ENCODE measurements at places on chromosomes 1 and 21.

DNA sequence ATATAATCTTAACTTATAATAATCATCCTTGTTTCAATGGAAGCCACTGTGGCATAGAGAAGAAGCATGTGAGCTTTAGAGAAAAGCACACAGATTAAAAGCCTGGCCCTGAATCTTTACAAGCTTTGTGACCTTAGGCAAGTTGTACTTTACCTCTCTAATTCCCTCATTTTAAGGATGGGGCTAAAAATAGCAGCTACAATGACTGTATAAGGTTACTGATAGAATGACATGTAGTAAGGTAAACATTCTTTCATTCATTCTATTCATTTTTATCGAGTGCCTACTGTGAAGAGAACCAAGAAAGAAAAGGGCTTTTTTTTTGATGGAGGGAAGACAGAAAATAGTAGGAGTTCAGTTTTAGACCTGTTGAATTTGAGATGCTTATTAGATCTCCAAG is 25.6 kb downstream of the CDKN2C start:
- DNase-seq, result no peak

DNA sequence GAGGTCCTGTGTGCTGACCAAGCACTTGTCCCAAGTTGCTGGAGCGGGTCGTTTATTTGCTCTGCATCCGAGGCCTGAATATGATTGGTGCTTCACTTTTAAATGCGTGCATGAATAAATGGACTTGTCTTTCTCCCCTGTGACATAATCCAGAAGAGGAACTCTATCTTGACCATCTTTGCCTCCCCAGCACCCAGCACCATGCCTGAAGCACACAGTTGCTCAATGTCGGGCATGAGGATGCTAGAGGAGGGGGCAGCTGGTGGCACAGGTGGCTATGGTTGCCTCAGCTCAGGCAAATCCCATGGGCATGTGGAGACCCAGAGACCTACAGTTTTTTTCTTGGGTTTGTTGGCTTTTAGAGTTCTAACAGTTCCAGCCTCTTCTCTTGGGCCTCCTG is 142.6 kb downstream of the KAZN start:
- DNase-seq, result no peak

DNA sequence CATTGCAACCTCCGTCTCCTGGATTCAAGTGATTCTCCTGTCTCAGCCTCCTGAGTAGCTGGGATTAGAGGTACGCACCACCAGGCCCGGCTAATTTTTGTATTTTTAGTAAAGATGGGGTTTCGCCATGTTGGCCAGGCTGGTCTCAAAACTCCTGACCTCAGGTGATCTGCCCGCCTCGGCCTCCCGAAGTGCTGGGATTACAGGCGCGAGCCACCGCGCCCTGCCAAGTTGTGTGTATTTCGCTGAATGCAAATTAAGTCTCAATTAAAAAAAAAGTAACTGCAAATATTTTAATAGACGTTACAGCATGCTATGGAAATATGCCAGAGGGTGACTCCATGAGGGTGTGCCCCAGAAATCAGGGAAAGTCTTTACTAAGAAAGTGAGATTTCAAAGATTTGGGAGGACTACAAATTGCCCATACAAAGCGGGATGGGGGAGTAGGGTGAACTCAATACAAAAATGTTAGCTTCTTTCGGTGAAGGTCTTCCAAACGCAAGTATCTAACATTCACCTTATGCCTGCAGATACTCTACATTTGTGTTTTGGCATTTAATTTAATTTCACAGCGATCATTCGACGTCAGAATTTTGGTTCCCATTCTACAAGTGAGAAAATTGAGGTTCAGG is 85.6 kb downstream of the NKAIN1 start:
- DNase-seq, result no peak

DNA sequence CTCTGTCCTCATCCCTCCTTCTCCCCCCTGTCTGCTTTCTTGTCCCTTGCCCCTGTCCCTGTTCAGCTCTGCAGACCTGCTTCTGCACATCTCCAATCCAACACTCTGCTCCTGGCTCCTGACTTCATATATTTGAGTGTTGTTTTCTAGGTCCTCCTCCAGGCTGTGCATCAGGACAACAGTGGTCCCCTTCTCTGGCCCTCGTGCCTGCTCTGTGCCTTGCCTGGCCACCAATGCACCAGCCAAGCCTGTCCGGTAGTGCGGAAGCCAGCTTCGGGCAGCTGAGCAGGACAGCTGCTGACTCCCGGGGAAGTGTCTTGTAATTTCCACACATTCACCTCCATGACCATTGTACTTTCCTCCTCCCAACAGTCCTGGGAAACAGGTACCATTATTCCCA is 203.4 kb upstream of the RAB4A start:
- no peak for DNase-seq

- no peak for DNase-seq
These were observed 130.9 kb downstream of the CD247 start for GRCh38 chr1:167387251-167387910.

Data from AG09319 (cell line).